ENCODE measurements at places on chromosomes 1 and 21.

DNA sequence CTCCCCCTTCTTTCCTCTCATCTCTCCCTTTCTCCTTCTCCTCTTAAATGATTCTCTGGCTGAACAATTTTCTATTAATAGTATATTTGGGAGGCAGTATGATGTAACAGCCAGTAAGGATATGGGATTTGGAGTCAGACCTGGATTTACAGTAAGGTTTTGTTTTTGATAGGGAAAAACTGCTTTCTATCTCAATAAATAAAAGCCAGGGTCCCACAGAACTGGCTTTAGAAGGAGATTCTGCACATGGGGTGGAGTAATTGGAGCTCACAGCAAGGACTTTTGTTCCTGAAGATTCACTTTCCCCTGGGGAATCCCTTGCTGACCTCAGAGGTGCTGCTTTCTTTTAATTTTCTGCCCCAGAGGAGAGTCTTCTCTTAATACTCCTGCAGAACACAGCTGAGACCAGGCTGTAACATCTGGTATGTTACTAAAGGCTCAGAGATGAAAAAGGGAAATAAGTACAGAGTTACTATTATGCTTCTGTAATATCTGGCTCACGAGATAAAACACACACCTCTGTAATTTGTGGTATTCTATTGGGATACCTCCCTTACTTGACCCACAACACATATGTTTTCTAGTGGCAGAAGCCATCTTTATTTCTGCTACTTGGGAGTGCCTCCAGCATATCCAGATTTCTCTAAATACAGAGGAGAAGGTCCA, 13.4 kb downstream of the EPB41 start:
- no peak for DNase-seq

- no peak for DNase-seq
Measured at GRCh38 chr1:185775501-185775900, 41.3 kb downstream of the HMCN1 start.

DNA sequence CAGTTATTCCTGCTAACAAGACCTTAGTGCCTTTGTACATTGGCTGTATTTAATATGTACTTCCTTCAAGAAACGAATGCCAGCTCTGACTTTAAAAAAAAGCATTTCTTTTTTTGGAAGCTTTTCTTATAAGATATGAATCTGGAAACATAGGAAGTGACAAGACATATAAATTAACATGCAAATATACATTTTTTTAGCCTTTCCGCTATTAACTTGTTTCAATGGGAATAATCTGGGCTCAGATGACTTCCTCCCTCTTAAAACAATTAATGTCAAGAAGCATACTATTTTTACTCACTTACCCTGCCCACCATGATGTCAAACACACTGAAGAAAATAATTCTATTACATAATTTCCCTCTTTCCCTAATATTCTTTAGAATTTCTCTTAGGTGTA, 1.4 kb downstream of the DENND1B start:
- peak; percentile 6 for DNase-seq

GRCh38 chr1:115671176-115671934, 29.6 kb downstream of the VANGL1 start:
- peak; percentile 45 for DNase-seq

GRCh38 chr1:55195521-55196233, 19.5 kb downstream of the USP24 start:
- peak; percentile 57 for DNase-seq

GRCh38 chr1:170623171-170623570, 40.8 kb upstream of the PRRX1 start:
- peak; percentile 95 for DNase-seq

Measured in HCEC 1CT (cell line).